ENCODE measurements at places on chromosomes 1 and 21.

DNA sequence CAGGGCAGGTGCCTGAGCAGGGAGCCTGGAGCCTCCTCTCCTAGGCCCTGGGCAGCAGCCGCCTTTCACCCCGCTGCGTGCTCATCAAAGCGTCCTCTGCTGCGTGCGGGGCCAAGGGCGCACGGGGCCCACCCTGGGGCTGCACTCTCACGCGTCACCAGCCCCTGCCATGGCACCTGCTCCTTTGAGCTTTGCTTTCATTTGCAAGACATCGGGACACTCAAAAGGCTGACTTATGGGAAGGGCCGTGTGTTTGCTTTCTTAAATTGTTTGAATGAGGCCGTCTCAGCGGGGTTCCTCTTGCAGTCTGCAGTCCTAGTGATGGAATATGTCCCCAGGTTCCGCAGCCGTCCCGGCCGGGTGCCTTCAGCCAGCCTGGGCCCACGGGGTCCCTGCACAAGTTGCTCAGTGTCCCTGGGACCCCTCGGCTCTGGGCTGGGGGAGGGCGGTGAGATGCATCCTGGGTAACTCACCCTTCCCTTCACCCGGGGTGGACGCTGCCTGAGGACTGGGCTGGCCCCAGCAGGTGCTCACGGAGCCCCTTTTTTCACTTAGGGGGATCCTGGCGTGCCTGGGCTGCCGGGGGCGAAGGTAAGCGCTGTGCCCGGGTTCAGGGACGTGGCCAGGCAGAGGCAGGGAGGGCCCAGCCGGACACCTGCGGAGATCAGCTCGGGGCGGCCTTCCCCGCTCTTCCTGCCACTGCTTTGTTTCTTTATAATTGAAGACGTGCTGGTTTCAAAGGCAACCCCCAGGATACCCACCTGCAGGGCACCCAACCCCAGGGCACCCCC lies 53.1 kb downstream of the SLC19A1 start:
- no peak for DNase-seq

DNA sequence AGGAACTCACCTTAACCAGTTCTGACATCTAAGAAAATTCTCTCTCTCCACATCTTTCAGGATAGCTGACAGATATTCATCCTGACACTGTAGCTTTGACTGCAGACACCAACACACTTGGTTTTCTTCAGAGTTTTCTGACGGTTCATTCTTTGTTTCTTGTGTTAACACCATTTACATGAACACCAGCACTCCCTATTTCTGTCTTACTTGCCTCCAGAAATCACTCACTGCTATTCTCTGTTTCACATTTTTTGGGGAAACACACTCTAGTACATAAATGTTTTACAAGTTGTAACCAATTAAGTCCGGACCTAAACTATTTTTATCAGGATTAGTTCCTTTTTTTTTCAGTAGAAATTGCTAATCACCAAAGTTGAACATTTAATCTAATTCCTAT lies 15.4 kb downstream of the FLVCR1 start:
- no peak for DNase-seq

GRCh38 chr1:21355956-21356355 lies 65.7 kb upstream of the ECE1 start:
- no peak for DNase-seq

DNA sequence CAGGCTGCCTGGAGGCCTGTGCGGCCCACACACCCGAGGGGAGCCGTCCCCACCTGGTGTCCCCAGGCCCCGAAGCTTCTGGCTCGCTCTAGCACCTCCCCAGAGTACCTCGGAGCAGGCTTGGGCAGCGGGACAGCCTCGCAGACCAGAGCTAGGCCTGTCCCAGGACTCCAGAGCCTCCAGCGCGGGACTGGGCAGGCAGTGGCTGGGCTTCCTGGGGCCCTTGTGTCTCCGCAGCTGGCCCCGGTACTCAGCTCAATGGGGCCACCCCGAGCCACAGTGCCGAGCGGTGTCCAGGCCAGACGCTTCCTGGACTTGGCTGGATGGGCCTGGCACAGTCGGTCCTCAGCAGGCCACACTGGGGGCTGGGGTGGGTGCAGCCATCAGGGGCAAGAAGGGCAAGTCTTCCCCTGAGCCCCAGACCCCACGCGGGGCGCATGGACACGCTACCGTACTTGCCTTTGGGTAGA lies 4.9 kb downstream of the SCNN1D start:
- no peak for DNase-seq

DNA sequence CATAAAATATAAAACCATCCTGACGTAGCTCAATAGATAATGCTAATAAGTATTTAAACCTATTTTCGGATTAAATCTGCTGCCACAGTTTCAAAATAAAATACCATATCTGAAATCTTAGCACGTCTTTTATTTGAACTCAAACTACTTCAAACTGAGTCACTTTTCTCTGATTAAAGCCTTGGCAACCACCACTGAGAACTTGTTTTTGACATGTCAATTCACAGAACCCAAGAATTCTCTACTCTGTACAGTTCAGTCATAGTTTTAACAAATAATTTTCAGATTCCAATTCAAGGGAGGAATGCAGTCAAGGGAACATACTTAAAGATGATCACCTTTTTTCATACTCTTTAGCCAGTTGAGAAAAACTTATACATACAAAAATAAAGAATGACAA lies 643.2 kb downstream of the KCNT2 start:
- no peak for DNase-seq

- no peak for DNase-seq
Observed at GRCh38 chr1:64578270-64578973, 108.5 kb downstream of the CACHD1 start.

- no peak for DNase-seq
Observed at GRCh38 chr1:168507231-168507630, 36.6 kb downstream of the XCL2 start.

DNA sequence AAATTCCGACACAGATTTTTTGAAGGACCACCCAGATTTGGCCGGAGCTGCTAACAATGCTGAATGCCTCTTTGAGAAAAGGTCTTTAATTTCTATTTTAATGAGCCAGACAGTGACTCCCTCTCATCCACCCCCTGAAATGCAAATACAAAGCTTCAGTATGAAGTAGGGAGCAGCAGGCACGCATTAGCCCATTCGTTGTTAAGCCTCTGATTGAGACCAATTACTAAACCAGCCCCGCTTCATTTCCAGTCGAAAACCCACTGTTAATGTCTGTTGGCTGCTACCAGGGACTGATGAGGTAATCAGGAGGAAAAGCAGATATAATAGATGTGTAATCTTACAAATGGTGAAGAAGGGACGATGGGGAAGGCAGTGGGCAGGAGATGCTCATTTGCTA lies 4.8 kb upstream of the C8A start:
- no peak for DNase-seq

DNA sequence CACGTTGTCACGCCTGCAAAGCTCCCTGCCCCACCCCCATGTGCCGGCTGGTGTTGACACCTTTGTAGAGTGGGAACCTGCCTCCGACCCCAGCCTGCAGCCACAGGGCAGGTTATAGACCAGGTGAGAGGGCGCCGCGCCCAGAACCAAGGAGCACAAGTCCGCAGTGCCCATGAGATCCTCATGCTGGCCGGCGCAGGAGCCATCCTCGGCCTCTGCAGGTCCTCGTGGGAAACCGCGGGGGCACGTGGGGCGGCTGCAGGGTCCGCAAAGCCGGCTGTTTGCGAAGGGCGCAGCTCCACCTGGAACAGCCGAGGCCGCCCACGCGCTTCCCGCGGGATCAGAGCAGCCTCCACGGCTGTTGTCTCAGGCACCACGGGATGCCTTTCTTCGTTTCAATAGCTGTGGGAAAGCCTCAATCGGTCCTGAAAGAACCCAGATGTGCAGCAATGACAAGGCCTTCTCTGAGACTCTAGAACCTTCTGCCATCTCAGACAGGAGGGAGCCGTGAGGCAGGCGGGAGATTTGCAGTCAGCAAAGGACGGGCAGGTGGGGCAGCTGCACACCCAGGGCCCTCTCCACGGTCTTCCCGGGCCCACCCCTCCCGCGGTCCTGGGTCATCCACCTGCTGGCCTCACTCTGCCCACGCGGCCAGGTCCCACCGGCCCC lies 29.9 kb downstream of the POFUT2 start:
- no peak for DNase-seq

DNA sequence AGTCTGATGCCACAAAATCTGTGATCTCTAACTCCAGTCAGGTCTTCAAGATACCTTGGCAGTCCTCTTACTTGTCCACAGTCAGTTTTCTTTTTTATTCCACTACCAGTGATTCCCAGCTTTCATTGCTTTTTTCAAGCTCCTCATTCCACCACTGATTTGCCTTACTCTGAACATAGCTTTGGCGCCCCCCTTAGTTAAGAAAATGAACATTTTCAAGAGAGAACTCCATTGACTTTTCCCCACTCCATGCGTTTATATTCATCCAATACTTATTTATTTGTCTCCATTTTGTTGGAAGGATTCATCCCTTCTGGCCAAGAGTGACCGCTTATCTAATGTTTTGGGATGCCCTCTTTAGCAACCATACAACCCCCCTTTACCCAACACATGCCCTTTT lies 33.9 kb upstream of the IPO9 start:
- DNase-seq = peak; percentile 22

- peak; percentile 50 for DNase-seq
Observed at GRCh38 chr1:244065960-244066388, 14.9 kb downstream of the ZBTB18 start.

- DNase-seq = no peak
Observed at GRCh38 chr1:224196813-224197600, 14.0 kb downstream of the DEGS1 start.

DNA sequence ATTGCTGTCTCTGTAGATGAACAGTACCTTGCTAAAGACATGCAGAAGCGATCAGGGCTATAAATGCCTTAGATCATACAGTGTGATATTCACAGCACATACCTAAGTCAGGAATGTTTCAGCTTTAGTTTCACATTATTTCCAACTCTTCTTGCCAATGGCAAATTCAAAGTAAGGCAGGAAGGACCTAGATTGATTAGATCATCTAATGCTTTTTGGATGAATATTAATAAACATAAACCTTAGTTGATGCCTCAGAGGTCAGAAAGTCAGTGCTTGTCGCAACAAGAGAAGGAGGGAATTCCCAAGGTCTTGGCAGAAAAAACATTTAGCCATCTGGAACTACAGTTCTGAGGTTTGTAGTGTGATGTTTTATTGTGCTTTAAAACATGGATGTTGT lies 122.3 kb downstream of the TNFSF18 start:
- DNase-seq = peak; percentile 38

- no peak for DNase-seq
Observed at GRCh38 chr1:234887016-234887900, 241.4 kb downstream of the TOMM20 start.

DNA sequence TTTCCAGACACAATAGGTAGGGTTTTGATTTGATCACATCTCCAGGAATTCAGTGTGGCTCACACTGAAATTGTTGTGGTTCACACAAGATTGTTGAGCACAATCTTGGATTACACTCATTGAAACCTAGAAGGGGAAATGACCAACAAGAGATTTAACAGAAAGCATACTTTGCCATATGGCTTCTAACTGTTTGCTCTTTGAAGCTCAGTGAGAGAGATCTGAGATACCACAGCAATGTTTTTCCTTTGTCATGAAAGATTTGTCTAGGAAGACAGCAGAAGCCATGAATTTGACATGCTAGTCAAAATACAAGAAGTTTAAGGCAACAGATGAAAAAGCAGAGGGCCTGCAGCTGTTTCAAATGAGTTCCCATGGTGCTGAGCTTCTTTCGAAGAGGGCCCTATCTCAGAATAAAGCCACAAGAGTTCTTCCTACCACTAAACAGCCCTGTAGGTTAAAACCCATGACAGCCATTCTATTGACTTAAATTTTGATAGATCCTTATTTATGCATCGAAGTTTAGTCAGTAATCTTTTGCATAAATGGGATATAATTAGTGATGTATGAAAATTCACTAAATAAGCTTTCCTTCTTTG lies 650.4 kb downstream of the LTN1 start:
- peak; percentile 26 for DNase-seq

DNA sequence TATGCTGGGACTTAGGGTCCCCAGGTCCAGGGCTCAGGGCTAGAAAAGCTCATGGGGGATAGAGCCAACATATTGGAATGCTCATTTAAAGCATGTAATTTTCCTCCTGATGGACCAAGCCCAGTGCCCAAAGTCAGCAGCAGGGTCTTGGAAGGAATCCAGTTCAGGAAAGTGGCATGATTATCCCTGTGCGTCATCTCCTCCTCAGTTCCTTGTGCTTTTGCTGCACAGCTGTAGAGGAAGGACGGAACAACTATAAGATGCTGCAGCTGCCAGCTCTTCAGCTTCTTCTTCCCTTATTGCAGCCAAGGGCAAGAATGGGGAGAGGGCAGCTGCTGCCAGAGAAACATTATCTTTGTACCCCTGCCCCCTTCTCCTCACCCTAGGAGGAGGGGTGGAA lies 58.4 kb downstream of the OVGP1 start:
- DNase-seq = no peak

DNA sequence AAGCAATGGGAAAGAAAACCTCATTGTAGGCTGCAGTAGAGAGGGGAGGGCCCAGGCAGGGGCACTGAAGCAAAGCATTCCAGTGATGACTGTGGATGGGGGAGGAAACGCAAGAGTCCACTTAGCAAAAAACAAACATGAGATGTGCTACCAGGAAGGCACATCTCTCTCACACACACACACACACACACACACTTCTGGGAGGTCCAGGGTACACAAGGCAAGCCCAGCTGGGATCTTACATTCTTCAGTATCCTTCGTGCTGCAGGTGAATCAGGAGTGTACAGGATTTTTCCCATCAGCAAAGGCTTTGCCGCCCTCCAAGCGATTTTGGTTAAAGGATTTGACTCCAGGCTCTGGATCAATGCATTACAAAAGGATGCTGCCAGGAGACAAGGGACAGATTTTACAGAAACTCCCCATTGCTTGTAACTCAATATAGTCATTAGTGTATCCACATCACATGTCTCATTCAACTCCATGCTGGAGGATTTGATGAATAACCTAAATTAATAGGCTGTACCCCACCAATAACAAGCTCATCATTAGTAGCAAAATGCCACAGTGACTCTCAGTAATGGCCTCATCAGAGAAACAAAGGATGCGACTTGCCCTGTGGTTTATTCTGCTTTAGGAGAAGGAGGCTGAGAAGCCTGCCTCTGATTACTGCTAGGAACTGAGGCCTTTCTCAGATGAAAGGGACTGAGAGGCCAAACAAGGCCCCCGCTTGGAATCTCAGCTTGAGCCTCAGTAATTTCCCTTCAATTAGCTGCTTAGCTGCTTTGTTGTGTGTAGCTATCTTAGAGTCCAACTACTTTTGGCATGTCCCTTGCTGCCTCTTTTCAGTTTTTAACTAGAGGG lies 41.6 kb downstream of the ABCA4 start:
- DNase-seq = peak; percentile 97

DNA sequence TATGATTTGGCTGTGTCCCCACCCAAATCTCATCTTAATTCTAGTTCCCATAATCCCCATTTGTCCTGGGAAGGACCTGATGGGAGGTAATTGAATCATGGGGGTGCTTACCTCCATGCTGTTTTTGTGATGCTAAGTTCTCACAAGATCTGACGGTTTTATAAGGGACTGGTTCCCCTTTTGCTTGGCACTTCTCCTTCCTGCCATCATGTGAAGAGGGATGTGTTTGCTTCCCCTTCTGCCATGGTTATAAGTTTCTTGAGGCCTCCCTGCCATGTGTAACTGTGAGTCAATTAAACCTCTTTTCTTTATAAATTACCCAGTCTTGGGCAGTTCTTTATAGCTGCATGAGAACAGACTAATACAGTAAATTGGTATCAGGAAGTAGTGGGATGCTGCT lies 114.1 kb downstream of the ZNF648 start:
- DNase-seq = no peak

All from renal cortical epithelial cell (primary cell).